Mesothelial cell of epicardium (in vitro differentiated cells): ENCODE measurements at places on chromosomes 3 and 15.

GRCh38 chr3:24802614-24803013 lies 308.0 kb upstream of the THRB start:
- DNase-seq = no peak

GRCh38 chr3:43796041-43796596 lies 105.4 kb downstream of the ABHD5 start:
- DNase-seq = no peak

GRCh38 chr3:160444411-160444810 lies 5.2 kb downstream of the TRIM59 start:
- DNase-seq = no peak

GRCh38 chr3:177521305-177521704 lies 324.0 kb upstream of the TBL1XR1 start:
- peak; percentile 69 for DNase-seq

GRCh38 chr3:150984066-150984465 lies 11.5 kb upstream of the CLRN1 start:
- DNase-seq = no peak

GRCh38 chr15:38844736-38845135 lies 280.1 kb upstream of the RASGRP1 start:
- no peak for DNase-seq

DNA sequence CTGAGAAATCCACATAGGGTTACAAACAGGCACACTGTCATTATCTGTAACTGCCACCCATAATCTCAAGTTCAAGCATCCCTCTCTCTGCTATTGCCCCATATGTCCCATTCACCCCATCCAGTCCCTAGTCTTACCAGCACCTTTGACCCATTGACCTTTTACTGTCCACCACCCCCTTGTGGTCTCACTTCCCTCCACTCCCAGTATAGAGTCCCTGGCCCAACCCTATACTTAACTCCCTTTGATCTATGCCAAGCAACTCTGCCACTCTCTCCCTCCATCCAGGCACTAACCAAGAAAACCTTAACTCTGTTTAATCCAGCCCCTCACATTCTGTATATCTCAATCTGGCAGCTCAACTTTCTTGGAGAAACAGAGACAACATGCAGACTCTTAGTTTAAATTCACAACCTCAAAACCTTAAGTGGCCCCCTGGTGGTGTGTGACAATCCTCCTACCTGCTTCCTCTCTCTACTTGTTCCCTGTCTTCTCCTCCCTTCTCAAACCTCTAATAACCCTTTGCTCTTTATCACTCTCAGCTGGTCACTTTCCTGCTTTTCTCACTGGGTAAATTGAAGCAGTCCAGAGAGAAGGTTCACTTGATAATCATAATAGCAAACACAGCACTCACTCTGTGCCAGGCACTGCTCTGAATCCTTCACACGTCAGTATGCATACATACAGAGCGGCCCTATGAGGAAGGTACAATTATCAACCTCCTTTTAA lies 162.7 kb downstream of the STT3B start:
- DNase-seq = no peak

GRCh38 chr3:185959609-185960521 lies 22.1 kb upstream of the TRA2B start:
- no peak for DNase-seq

DNA sequence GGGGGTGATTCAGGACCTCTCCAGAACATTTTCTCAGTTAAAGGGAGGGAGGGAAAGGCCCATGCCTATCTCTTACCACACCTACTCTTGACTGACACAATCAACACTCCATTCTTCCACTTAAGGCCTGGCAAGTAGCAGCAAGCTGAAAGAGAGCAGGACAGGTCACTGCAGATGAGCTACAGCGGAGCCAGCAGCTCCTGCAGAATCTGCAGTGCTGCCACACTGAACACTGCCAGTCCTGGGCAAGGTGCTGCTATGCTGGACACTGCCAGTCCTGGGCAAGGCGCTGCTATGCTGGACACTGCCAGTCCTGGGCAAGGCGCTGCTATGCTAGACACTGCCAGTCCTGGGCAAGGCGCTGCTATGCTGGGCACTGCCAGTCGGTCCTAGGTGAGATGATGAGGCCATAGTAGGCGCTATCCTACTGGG lies 143.7 kb downstream of the MYLK start:
- no peak for DNase-seq

DNA sequence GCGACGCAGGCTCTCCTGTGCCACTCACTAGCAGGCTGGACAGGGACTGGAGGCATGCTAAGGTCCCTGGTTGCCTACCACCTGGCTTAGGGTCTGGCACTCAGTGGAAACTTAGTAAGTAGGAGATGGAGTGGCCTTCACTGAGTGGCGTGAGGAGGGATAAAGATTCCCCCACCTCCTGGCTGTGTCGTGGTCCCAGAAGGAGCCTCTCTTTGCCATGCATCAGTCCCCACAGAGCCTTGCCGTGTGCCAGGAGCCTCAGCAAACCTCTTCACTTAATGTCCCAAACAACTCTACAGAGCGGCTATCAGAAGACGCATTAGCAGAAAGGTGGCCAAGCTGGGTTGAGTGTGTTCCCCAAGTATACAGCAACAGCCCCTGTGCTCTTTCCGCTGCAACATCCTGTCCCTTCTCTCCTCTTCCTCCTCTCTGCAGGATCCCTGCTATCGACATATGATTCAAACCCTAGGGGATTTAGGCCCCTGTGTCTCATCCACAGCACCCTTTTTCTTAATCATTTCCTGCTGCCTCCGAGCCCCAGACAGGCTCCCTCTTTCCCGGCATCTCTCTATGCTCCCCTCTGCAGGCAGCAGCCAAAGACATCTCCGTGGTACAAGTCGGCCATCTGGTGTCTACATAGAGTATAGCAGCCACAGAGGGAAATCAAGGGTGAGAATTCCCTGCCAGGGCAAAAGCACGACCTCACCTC lies 66.7 kb downstream of the SLC6A1 start:
- DNase-seq = peak; percentile 68

DNA sequence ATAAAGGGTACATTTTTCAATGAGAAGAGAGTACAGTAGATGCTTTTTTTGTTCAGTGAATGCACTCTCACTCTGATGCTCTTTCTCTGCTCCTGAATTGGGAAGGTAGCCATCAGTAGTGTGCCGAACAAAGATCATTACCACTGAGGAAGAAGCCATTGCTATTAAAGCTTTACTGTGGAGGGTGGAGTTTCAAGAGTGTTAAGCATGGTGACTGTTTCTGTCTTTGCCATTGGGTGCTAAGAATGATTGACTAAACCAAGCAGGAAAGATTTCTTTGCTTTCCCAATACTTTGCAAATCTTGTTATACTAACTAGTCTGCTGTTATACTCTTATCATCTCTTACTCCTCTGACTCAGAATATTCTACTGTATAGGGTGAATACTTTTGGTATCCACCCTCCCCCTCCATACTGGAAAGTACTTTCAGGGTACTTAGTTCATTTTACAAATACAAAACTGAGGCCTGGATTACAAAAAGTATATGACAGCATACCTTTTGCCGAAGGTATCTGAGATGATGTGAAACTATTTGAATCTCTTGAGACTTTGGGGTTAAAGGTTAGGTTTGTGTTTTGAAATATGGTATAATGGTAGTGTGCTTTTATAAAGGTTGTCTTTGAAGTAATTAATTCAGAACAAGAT lies 1.7 kb downstream of the RAB11A start:
- DNase-seq = no peak

DNA sequence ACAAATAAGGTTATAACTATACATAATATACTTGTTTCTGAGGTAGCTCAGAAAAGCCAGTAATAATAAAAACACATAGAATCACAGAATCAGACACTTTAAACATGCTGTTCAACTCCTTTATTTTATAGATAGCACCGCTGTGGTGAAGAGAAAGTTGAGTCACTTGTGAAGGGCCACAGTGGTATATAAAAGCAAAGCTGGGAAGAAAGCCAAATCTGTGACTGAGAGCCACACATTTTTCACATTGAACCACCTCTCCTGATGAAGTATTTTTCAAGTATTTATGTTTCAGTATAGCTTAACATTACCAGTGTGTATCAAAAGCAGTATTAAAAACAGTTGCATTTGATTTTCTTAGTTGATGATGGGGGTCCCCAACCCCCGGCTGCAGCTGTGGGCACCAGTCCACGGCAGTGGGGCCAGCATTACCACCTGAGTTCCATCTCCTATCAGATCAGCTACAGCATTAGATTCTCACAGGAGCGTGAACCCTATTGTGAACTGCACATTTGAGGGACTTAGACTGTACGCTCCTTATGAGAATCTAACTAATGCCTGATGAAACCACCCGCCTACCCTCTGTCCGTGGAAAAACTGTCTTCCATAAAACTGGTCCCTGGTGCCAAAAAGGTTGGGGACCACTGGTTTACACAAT lies 46.2 kb downstream of the TBL1XR1 start:
- DNase-seq = no peak

- no peak for DNase-seq
Observed at GRCh38 chr3:177946936-177947335, 589.3 kb upstream of the KCNMB2 start.

DNA sequence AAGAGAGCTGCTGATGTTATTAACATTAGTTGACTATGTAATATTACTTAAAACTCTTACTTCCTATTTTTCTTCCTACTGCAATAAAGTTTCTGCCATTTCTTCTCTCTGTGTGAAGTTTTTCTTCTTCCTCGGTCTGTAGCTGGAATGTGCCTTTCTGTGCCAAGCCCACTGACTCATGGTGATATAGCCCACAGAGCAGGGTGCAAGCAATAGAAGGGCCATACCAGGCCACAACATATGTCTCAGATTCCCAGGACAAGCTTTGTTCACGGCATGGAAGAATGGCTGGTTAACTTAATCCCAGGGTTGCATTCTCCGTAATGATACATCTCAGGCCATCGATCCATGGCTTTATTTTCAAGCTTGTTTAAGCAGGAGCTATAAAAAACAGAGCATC lies 815.3 kb downstream of the TUSC7 start:
- DNase-seq = no peak

DNA sequence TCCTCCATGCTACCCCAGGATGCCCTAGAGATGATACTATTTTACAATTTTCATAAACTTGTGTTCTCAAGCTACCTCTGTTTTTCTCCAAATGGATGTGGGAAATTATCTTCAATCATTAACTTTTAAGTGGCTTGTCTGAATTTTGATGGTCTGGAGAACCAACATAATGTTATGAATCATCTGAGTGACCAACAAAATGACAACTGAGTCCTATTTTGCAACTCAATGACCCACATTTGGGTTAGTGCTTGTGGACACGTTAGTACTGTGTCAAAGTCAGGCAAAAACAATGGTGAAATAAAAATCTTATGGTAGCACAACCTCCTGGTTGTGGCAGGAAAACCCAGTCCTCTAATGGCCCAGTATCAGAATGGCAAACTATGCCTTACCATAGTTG lies 352.4 kb upstream of the ZNF385D start:
- no peak for DNase-seq

- no peak for DNase-seq
Observed at GRCh38 chr15:43792761-43793476, 799 bp downstream of the SERF2 start.

GRCh38 chr15:65960586-65960985 lies 91.3 kb downstream of the RAB11A start:
- DNase-seq = no peak

GRCh38 chr15:75694241-75695182 lies 18.1 kb downstream of the CSPG4 start:
- no peak for DNase-seq

DNA sequence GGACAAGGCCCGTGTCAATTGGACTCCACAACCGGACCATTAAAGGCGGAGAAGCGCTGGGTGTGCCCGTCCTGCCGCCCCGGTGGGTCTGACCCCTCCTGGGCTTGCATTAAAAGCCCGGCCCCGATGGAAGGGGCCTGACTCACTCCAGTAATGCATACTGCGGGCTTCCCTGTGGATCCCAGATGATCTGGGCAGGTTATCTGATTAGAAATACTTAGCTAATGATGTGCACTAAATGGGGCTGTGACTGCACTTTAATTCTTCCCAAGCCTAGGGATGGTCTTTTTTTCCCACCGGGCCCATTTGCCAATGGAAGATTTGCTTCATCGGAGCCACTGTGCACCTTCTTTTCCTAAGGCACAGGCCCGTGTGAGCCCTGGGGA lies 124.9 kb downstream of the TMEM266 start:
- DNase-seq = no peak

DNA sequence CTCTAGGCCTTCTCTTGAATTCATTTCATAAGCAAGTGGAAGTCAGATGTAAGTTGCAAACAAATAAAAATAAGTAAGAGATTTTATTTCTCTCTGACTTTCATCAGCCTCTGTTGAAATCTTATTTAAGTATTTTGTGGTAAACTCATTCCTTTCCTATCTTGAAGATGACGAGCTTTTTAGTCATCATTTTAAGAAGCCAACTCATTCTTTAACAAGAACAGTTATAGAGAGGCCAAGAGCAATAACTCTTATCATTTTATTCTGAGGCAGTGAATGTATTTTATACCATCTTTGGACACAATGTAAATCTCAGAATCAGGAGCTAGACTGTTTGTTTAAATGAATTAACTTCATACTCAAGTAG lies 147.5 kb upstream of the MBNL1 start:
- no peak for DNase-seq

GRCh38 chr3:159632851-159633250 lies 355.8 kb upstream of the IL12A start:
- no peak for DNase-seq

- no peak for DNase-seq
Observed at GRCh38 chr3:72134989-72135451, 350.1 kb upstream of the PROK2 start.

DNA sequence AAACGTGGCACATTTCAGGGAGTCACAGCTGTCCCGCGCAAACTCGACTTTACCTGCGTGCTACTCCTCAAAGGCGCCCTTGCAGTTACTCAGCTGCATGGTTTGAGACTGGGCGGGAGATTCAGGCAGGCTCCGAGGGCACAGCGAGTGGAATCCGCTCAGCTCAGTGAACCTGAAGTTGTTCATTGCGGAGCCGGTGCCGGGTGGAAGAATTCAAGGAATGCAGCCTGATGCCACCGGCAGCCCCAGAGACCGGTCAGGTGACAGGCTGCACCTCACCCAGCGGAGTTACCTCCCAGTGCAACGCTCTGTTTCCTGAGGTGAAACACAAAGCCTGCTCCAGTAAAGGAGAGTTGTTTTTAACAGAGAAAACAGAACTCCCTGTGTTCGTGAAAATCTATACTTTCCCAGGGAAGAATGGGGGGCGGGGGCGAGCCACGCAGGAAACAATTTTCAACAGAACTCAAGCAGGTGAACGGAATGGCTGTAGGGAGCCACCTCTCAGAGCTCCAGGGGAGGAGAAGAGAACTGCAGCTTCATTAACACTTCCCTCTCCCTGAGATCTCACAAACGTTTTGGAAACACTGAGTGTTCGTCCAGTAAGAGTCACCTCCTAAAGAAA lies 3.8 kb downstream of the VEPH1 start:
- peak; percentile 49 for DNase-seq
